Spinal cord (tissue), 10 donors: ENCODE measurements at places on chromosomes 16 and 17. TPM values are rescaled to one million over a fixed set of nuclear protein-coding genes. Genes with fewer than 3 reads are reported as not detected.

ARL6IP1 gene
- 357 TPM for polyA plus RNA-seq

MYO15B gene
- 148 TPM for polyA plus RNA-seq

MMP28 gene
- polyA plus RNA-seq: 39.8 TPM

CCL8 gene
- polyA plus RNA-seq: not detected

CD300E gene
- not detected for polyA plus RNA-seq

TNFSF13 gene
- 4.2 TPM for polyA plus RNA-seq

KRTAP9-4 gene
- polyA plus RNA-seq: not detected
